NCI-H2081 treated with DMSO at 0.1 percent for 48 hours (cell line): ENCODE measurements at places on chromosomes 12 and 14.

DNA sequence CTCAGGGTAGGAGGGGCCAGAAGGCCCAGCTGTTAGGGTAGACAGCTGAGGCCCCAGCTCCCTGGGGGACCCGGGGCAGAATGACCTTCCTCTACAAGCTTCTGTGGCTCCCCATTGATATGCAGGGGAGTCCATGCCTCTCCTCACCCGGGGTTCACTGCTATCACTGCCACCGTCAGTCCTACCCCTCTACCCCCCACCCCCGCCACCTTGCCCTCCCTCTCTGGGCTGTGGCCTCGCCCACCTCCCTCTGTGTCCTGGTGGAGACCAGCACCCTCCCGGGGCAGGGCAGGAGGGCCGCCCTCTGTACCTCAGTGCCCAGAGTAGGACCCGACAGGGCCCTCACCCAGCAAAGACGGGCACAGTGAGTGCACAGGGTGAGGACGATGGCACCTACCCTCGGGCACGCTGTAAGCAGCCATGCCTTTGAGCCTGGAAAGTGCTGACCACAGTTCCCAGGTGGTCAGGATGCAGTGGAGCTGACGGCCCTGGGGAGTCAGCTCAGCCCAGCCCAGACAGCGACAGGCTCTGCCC lies 88.4 kb upstream of the SFSWAP start:
- no peak for DNase-seq

DNA sequence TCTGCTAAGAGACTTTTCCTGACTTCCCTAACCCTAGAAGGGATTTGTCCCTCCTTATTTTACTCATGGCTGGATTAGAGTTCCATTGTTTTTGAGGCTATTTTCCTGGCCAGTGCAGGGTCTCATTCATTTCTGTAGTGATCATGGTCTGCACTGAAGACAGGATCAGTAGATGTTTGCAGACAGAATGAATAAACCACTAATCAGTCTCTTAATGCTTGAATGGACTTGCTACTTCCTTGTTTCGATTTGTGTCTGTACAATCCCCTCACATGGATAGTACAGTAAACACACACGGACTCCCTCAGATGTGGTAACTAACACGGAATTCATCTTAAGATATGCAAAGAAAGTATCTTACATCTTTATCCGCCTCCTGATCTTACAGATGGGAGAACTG lies 102.6 kb upstream of the PRB2 start:
- no peak for DNase-seq

DNA sequence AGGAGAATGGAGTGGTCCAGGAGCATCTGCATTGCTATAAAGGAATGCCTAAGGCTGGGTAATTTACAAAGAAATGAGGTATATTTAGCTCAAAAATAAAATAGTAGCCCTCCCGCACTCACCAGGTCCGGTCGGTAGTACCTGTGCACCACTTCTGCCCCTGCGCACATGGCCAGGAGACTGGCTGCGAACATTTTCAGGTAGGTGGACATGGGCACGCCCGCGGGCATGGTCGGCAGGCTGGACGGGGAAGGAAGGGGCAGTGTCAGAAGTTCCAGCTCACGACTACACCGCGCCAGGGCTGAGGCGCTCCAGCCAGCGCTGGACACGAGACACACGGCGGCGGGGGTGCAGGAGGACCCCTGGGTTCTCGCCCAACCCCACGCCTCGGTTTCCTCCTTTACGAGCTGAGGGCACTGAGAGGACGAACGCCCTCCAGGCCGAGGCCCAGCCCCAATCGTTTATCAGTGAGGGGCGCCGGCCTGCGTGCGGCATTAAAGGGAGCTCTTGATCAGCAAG lies 9.1 kb upstream of the TDG start:
- DNase-seq, result no peak

- peak; percentile 88 for DNase-seq
Measured at GRCh38 chr12:93127582-93128331, 198.7 kb upstream of the EEA1 start.

- no peak for DNase-seq
Measured at GRCh38 chr14:45680531-45680930, 427.5 kb upstream of the MIS18BP1 start.

- DNase-seq, result no peak
Measured at GRCh38 chr14:74647678-74648461, 35.8 kb upstream of the LTBP2 start.

DNA sequence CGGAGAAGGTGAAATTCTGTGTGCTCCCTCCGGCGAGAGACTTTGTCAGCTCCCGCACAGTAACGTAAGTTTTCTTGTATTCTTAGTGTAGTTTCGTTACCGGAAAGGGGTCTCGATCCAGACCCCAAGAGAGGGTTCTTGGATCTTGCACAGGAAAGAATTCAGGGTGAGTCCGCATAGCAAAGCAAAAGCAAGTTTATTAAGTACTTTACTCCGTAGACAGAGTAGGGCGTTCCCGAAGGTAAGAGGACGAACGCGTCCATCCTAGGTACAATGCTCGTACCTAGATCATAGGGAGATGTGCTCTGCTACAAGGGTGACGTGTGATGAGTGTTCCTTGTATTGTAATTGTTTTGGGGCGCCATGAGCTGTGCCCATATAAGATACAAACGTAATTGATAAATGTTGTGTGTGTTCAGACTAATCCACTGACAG lies 293 bp downstream of the IFI27L1 start:
- no peak for DNase-seq

- DNase-seq, result no peak
Measured at GRCh38 chr12:2380946-2381345, 328.2 kb downstream of the CACNA1C start.
